Hindlimb muscle (tissue), 1 donor: ENCODE measurements at places on chromosomes 7 and 10. TPM values are rescaled to one million over a fixed set of nuclear protein-coding genes. Genes with fewer than 3 reads are reported as not detected.

- DNase-seq = no peak
These were observed 30.4 kb downstream of the MKRN1 start for GRCh38 chr7:140448781-140449480.

DNA sequence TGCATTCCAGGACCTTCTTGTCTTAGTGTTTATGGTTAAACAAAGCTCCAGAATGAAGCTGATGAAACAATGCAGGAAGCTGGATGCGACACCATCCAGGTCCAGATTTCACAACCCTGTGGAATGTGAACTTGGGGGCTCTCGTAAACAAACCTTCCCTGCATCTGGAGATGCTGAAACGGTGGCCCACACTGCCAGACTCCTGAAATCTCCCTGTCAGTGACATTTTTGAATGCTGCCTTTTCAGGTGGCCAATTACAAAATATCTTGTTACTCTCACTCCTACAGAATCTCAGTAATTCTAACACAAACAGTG lies 18.8 kb downstream of the VIPR2 start:
- DNase-seq = no peak

- no peak for DNase-seq
These were observed 9.9 kb upstream of the SPAG6 start for GRCh38 chr10:22335173-22335933.

PRSS37 gene
- polyA plus RNA-seq = 0.28 TPM

PODXL gene
- polyA plus RNA-seq = 91.8 TPM

PCLO gene
- polyA plus RNA-seq = 0.28 TPM
